ENCODE measurements at places on chromosomes 11 and 22.

GRCh38 chr11:10866893-10867331, 9.1 kb upstream of the ZBED5 start:
- DNase-seq: no peak

DNA sequence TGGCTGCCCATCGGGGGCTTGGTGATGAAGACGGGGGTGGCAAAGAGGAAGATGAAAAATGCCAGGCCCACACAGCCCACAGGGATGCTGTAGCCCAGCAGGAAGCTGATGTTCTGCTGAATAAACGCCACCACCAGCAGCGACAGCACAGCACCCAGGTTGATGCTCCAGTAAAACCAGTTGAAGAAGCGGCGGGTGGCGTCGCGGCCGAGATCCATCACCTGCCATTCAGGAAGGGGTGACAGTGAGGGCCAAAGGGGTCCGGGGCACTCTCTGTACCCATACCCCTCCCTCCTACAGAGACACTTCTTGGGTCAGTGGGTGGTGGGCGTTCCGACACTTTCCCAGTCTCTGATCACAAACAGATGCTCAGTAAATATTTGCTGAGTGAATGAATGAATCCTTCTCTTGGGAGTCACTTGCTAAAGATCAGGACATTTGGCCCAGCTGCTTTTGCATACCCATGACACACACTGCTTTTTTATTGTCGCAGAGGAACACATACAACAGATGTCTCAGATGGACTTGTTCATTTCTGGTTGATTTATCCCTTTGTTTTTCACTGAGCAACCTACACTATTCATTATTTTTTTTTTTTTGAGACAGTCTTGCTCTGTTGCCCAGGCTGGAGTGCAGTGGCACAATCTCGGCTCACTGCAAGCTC, 5.2 kb downstream of the SLC15A3 start:
- no peak for DNase-seq

GRCh38 chr11:72203163-72203562, 11.2 kb downstream of the FOLR1 start:
- DNase-seq: no peak

DNA sequence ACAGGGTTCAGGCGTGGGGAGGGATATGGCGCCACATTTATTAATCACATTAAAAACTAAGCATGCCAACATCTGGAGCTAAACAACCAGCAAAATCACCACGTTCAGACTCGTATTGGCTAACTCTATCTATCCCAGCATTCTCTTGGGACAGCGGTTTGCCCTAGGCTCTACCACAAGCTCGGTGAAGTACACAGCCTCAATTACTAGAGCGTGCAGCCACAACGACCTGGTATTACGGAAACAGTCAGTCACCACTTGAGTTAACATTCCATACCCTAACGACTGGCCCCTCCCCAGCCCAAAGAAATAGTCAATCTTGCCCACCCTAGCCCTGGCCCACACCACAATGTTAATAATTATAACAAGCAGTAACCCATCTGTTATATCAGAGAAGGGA, 32.1 kb downstream of the APOL5 start:
- DNase-seq: no peak

- no peak for DNase-seq
Measured at GRCh38 chr11:64492561-64492960, 98.5 kb upstream of the SLC22A12 start.

GRCh38 chr11:19345848-19346681, 105.3 kb upstream of the E2F8 start:
- peak; percentile 43 for DNase-seq
